ENCODE measurements at places on chromosomes 4 and X.

DNA sequence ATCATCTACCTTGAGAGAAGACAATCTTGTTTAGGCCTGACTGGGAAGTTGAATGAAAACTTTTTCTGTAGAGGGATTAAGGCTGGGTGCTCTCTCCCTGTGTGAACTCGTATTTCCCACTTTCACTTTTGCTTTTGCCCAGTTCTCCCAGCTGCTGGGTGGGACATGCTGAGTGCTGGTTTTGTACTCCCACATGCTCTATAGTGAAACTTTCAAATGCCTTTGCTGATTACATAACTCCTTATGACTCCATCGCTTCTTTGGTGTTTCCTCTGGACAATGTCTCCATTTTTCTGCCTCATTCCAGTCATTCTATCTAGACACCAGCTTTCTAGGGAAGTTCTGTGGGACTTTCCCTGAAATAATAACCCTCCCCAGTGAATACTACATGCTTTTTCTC, 100.5 kb downstream of the CLNK start:
- no peak for DNase-seq

DNA sequence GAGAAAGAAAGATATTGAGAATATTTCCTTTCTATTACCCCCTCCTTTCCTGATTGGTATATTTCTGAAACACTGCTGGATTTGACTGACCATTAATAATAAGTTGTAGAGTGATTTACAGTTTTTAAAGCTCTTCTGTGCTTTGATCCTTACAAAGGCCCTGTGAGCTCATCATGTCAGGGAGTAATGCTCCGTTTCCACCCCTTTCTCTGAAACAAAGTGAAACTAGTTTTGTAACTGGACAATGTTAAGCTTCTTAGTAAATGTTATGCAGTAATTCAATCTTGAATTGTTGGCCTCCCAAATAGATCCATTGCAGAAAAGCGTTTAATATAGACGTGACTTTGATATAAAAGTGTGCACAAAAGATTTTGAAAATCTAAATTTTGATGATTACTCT, 190.1 kb upstream of the GNPDA2 start:
- no peak for DNase-seq

DNA sequence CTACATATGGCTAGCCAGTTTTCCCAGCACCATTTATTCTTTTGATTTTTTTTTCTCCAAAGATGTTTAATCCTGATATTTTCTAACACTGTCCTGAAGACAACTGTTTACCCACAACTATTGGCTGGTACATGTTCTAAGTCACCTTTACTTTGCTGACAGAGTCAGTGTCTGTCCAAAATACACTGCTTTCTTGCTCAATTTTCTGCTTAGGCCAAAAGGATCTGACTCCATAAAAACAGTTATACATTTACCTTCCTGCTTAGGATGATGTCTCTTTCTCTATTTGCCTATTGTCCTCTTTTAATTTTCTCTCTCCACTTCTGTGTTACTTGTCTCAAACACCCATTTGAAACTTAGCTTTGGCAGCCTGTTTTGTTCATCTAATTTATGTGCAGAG, 3.2 kb downstream of the ADH1C start:
- DNase-seq, result no peak

GRCh38 chrX:155061760-155062159, 9.2 kb downstream of the CMC4 start:
- no peak for DNase-seq

DNA sequence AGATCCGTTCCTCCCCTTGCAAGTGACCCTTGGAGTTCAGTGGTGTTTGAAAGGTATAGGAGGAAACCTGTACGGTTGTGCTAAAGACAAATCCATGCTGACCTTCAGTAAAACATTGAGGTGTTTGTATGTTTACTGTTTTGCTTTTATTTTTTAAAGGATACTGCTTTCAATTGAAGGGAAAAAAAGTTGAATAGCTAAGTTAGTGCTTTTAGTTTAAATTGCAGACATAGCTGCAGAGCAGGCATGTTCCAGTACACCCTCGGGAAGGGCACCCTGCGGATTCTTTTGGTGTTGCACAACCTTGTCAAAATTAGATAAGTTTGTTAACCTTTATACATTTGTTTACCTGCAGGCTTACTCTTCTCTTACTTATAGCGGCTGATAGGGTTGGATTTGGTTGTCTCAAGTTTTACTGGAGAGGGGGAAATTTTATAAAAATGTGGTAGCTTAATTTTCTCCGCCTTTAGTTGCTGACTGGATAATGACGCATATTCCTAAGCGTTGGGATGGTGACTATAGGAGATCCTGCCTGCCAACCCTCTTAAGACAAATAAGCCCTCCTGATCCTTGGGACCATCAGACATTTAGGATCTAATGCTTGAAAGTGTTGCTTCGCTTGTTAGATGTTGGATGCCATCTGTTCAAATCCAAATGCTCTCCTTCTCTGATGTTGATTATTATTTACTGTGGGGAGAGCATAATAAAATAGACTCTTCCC, 2.0 kb downstream of the RAPGEF2 start:
- DNase-seq, result no peak

DNA sequence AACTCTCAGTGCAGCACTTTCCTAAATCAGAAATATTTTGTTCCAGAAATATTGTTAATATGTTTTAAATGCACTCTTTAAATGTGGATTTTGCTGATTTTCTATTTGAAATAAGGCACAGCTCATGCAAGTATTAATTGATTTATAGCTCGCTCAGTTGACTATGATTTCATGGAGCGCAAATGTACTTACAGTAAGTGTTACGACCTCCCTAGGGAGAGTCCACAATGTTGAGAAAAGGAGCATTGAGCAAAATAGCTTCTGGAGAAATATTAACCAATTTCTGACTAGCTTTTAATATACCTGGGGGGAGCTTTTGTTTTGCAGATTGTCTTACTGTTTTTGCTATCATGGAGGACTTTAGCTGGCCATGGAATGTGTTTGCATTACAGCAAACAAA, 1687.5 kb downstream of the STIM2 start:
- no peak for DNase-seq

DNA sequence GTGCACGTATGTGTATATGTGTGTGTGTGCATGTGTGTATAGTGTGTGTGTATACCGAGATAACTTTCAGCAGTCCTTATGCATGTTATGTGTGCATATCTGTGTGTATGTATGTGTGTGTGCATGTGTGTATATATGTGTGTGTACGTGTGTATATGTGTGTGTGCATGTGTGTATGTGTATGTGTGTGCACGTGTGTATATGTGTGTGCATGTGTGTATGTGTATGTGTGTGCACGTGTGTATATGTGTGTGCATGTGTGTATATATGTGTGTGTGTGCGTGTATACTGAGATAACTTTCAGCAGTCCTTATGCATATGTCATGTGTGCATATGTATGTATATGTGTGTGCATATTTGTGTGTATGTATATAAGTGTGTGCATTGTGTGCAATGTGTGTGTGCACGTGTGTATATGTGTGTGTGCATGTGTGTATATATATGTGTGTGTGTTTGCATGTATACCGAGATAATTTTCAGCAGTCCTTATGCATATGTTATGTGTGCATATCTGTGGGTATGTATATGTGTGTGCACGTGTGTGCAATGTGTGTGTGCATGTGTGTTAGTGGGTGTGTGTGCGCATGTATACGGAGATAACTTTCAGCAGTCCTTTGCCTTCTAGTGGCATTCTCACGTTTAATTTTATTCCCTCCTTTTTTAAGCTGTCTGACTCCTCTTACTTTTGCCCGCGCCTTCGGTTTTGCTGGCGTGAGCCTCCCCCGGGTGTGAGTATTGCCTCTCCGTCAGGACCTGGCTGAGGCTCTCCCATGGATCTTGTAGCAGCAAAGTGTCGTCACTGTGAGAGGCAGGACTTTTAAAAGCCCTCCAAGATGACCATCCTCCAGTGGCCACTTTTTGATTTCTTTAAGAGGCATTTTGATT, 99.6 kb upstream of the SHOX start:
- no peak for DNase-seq

GRCh38 chr4:76883147-76883546, 14.8 kb downstream of the SOWAHB start:
- no peak for DNase-seq

GRCh38 chr4:40976343-40976742, 226.6 kb downstream of the NSUN7 start:
- DNase-seq, result no peak

- DNase-seq, result no peak
Observed at GRCh38 chrX:107684956-107685385, 56.7 kb downstream of the PRPS1 start.

DNA sequence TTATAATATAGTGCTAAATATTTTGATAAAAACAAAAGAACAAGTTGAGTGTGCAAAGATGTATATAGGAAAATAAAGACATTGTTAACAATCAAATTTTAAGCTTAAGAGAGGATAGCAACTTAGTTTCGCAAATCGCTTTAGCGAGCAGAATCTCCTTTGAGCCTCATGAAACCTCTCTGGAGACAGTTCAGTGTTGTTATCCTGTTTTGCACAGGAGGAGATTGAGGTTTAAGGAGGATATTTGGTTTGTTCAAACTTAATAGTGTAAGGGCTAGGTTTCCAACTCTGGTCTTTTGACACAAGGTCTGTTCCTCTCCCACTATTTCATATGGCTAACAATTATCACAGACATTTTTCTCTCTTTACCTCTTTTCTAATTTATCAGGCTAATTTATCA, 1848.5 kb upstream of the TENM3 start:
- DNase-seq, result no peak

DNA sequence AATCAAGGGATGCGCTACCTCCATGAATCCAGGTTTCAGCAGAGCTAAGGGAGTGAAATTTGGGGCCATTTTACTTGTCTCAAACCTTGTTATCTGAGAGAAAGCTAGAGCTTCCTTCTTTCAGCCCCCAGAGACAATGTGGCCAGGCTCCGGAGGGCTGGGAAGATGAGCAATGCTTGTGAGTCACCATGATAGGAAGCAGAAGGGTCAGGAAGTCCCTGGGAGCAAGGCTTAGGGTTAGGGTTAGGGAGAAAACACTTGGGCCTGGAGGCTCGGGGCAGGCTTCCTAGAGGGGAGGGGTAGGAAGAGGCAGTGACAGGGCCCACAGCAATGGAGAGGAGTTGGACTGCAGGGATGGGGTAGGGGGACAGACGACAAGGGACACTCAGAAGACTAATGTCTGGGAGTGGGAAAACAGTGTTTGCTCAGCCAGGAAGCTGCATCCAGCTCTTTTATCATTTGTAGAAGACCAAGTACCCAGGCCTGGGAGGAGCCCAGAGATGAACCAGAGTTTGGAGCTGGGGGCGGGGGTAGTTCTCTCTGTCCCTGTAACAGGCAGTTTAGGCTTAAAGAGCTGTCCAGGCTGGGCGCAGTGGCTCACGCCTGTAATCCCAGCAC, 16.4 kb upstream of the PORCN start:
- no peak for DNase-seq

- no peak for DNase-seq
Observed at GRCh38 chrX:72624194-72624593, 51.6 kb upstream of the HDAC8 start.

DNA sequence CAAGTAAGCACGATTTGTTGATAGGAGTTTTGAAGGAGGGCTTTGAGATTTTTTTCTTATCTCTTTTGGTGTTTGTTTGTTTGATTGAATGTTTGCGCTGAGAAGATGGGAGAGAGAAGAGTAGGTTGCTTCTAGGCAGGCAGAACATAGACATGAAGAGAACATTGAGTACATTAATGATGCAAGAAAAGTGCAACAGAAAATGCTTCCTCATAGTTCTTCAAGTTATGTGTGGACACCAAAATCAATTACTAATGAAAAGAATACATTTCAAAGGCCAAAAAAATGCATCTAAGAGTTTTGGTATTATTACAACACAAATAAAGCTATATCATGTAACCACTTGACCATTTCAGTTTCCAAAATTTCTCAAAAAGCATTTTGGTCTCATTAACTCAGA, 191.0 kb upstream of the PPARGC1A start:
- DNase-seq, result no peak

- no peak for DNase-seq
Observed at GRCh38 chr4:20444599-20445337, 193.1 kb downstream of the SLIT2 start.

DNA sequence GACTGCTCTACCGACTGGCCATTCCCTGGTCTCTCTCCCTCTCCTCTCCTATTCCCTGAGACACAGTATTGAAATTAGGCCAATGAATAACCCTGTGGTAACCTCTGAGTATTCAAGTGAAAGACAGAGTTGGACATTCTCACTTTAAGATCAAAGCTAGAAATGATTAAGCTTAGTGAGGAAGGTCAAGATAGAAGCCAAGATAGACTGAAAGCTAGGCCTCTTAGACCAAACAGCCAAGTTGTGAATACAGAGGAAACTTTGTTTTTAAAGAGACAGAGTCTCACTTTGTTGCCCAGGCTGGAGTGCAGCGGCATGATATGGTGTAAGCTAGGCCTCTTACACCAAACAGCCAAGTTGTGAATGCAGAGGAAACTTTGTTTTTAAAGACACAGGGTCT, 64.6 kb downstream of the KDM6A start:
- no peak for DNase-seq
